ENCODE measurements at places on chromosomes 3 and 15. TPM values are rescaled to one million over a fixed set of nuclear protein-coding genes. Genes with fewer than 3 reads are reported as not detected.

Gene CLDND1
- total RNA-seq = 328 TPM

Gene PIK3CA
- total RNA-seq = 19.7 TPM

Gene RASGRP1
- 110 TPM for total RNA-seq

- H3K4me1 ChIP-seq = no peaks in the 10 kb centered on the region
- no peak overlapping the region for H3K4me3 ChIP-seq
- no peak for DNase-seq
- H3K36me3 ChIP-seq = no peaks in the 10 kb centered on the region
- no peaks in the 10 kb centered on the region for H3K27me3 ChIP-seq
- no peak overlapping the region for H3K27ac ChIP-seq
Observed at GRCh38 chr15:48592933-48593332, 52.6 kb downstream of the FBN1 start.

DNA sequence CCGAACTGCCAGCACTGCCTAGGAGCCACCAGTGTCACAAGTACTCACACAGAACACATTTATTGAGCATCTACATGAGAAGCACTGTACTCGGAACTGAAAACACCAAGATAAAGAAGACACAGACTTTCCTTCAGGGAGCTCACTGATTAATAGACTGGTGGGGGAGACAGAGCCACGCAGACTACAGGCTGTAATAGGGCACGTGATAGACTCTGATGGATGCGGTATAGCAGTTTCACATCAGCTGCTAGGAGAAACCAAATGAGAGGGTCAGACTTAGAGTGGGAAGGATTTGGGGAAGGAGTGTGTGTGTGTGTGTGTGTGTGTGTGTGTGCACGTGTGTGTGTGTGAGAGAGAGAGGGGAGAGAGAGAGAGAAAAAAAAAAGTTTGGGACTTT, 12.1 kb downstream of the EPHB1 start:
- H3K4me1 ChIP-seq = peaks cover 67% of the 10 kb centered on the region
- peaks cover 9% of the 10 kb centered on the region for H3K27me3 ChIP-seq
- H3K36me3 ChIP-seq = peaks cover 9% of the 10 kb centered on the region

Gene SUSD5
- total RNA-seq = not detected

DNA sequence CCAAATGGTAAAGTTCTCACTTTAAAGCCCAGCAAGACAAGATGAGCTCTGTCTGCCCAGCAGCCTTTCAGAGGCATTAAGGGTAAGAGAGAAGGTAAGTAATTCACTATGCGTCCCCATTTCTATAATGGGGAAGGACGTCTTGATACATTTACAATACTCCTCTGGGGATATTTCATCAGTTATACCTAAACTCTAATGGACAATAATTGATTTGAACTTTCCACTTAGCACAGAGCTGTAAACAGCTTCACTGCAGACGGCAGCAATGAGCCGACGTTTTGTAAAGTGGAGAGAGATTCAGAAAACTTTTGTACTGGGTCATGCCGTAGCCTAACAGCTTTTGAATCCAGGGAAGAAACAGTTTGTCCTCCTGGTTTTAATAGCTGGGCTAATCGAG, 127.4 kb downstream of the TIGIT start:
- H3K4me3 ChIP-seq = no peak overlapping the region
- H3K36me3 ChIP-seq = no peaks in the 10 kb centered on the region
- H3K27me3 ChIP-seq = peaks cover 5% of the 10 kb centered on the region
- no peak for DNase-seq
- H3K4me1 ChIP-seq = peaks cover 20% of the 10 kb centered on the region

GRCh38 chr3:184486614-184487013, 75.0 kb upstream of the EPHB3 start:
- H3K4me3 ChIP-seq = no peak overlapping the region
- H3K27me3 ChIP-seq = peaks cover 31% of the 10 kb centered on the region
- H3K4me1 ChIP-seq = no peaks in the 10 kb centered on the region
- DNase-seq = no peak
- no peaks in the 10 kb centered on the region for H3K36me3 ChIP-seq

Gene NMNAT3
- total RNA-seq = 1.2 TPM

Gene CLDN18
- not detected for total RNA-seq
